ENCODE measurements at places on chromosomes 16 and 17. TPM values are rescaled to one million over a fixed set of nuclear protein-coding genes. Genes with fewer than 3 reads are reported as not detected.

Gene C16orf54
- total RNA-seq, result 2.2 TPM

- peak; percentile 46 for DNase-seq
Observed at GRCh38 chr16:88014252-88014781, 63.1 kb downstream of the BANP start.

DNA sequence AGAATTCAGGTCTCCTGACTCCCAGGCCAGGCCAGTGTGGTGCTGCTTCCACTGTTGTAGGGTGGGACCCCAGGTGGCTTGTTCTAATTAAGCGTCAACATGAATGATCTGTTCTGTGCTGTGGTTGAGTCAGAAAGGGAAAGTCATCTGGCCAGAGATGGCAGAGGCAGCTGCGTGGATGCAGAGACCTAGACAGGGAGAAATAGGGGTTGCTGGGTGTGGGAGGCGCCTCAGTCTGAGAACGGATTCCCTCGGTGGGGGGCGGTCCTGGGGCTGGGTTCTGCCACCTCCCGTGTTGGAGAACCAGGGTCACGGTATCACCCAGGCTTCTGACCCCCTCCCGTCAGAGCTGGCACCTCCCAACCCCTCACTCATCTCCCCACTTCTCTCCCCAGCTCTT is 5.6 kb downstream of the FBRS start:
- no peak for DNase-seq

GRCh38 chr16:84524346-84524920 is 20.0 kb upstream of the MEAK7 start:
- no peak for DNase-seq
